ENCODE measurements at places on chromosomes 5 and 9.

DNA sequence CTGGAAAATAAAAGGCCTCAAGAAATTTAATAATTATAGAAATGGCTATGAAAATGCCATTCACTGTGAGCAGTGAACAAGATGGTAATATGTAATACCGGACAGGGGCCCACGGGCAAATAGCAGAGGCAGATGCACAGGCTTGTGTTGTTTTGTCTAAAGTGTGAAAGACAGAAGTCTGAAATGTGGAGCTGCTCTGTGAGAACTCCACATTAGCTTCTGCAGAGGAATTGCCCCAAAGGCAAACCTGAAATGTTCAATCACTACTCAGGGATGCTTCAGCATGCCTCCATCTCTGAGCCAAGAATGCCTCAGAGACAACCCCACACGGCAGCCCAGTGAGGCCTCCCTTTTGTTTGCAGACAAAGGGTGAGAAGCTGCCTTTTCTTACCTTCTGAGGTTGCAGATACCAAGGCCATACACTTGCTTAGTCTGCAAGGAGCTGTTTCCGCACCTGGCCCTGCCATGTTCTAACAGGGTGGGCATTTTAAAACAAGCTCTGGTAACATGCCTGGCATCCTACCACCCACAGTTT lies 124.3 kb upstream of the CXCL14 start:
- DNase-seq = no peak

DNA sequence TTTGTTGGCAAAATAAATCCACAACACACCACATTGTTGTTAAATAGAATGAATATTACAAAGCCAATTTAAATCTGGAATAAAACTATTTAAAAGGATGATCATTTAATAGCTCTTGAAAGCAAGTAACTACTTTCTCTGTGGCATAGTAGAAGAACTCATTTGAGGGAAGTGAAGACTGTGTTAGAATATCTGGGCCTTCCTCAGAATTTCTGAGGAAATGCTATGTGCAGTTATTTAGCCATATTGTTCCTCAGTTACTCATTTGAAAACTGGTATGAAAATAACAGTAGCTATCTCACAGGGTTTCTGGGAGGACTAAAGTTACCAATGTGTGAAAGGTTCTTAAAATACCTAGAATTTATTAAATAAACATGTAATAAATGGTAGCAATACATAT lies 595.8 kb downstream of the PSAT1 start:
- DNase-seq = no peak

DNA sequence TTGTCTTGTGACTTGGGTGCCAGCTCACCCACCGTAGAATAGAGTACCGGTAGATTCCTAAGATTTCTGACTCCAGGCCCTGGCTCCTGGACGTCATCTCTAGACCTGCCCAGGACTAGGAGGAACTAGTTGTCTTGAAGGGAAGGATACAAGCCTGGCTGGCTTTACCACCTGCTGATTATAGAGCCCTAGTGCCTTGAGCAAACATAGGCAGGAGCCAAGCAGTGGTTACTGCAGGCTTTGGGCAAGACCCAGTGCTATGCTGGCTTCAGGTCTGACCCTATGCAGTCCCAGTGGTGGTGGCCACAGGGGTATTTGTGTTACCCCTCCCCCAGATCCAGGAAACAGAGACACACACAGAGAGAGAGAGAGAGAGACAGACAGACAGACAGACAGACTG lies 606.2 kb downstream of the PDE4D start:
- DNase-seq = no peak

GRCh38 chr5:55551358-55551757 lies 16.6 kb upstream of the PLPP1 start:
- DNase-seq = no peak

- DNase-seq = no peak
These were observed 246.2 kb downstream of the MAN2A1 start for GRCh38 chr5:109935833-109936490.

- DNase-seq = no peak
These were observed 292.9 kb downstream of the NSG2 start for GRCh38 chr5:174338185-174339010.

- DNase-seq = no peak
These were observed 5.1 kb upstream of the TUT7 start for GRCh38 chr9:86359151-86359879.

DNA sequence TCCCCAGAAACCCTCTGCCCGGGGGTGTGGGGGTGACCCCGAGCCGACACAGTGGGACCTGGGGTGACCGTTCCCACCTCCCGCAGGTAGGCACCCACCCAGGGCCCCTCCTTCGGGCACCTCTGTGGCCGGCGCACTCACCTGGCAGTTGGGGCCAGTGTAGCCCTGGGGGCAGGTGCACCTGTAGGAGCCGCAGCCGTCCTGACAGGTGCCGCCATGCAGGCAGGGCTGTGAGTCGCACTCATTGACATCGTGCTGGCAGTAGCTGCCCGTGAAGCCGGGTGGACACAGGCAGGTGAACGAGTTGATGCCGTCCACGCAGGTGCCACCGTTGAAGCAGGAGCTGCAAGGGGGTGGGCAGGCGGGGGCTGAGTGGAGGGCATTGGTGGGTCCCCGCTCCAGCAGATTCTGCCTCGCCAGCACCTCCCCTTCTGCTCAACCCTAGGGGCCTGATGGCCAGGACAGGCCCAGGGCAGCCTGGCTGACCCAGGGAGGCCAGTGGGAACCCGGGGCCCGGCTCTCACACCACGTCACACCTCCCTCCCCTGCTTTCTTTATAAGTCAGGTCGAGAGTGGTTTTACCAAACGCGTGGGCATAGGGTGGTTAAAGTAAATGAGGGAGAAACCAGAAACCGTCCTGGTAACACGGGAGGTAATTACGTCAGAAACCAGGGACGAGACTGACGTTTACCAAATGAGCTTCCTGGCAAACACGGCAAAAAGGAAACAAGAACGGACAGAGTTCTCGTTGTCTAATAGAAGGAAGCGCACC lies 26.1 kb upstream of the SEC16A start:
- DNase-seq = no peak

- DNase-seq = no peak
These were observed 1424.5 kb upstream of the NUDT12 start for GRCh38 chr5:104987074-104987473.

- DNase-seq = no peak
These were observed 431.4 kb upstream of the CCNG1 start for GRCh38 chr5:163005949-163006348.

- no peak for DNase-seq
These were observed 50.4 kb upstream of the STXBP1 start for GRCh38 chr9:127561491-127562278.

GRCh38 chr5:158152136-158152535 lies 293.2 kb upstream of the CLINT1 start:
- DNase-seq = no peak

GRCh38 chr9:134046894-134047681 lies 20.7 kb downstream of the BRD3 start:
- DNase-seq = no peak

DNA sequence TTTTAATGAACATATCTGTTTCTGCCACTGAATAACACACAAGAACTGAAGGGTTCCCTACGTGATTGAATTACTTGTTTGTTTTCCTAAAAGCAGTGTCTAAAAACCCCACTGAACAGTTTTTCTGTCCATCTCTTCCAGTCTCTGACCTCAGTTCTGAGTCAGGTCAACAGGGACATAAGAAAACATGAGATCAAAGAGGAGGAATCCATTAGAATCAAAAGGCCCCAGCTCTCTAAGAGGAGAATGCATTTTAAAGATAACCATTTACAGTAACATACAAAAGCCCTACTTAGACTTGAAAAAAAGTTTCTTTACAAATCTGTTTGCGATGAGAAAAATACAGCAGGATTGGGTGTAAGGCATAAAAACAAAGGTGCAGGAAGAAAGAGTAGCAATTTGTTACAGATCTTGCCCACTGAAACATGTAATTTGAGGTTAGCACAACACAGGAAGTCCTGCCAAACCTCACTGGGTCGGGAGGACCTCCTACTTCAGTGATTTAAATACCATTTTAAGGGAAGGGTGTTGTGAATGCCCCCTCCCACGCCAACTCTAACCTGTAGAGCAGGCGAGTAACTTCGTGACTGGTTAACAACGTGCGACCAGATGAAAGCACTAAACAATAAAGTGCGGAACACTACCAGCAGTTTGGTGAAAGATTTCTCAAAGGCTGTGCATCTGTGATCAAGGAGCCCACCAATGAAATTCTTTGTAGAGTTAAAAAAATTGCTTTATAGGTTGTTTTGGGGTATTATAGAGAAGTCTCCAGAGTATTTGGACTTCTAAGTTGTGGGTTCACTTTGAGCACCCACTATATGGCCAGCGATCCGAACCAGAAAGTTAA lies 1.3 kb downstream of the QSOX2 start:
- no peak for DNase-seq

DNA sequence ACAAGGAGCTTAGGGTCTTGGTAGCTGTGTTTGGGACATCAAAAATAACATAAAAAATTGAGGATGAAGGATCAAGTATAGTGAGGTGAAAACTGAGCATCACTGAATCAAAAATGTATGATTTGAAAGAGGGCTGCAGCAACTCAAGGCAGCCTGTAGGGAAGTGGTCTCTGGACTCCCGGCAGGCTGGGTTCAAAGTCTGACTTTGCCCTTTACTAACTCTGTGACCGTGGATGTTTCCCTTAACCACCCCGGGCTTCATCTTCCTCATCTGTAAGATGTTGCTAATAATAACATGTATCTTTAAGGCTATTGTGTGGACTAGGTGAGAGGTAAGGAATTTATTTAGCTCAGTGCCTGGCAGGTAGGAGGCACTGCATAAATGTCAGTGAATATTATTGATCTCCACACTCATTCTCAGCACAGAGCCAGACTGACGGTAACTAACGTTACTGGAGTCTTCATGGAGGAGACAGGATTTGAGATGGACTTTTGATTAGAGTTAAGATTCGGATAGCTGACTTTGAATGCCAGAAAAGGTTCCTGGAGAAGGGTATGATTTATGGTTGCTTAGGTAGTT lies 367.3 kb downstream of the NDUFS4 start:
- no peak for DNase-seq

- DNase-seq = no peak
These were observed 135.1 kb downstream of the KIF4B start for GRCh38 chr5:155148694-155149093.

- no peak for DNase-seq
These were observed 6.4 kb downstream of the B4GALT7 start for GRCh38 chr5:177606071-177607051.

DNA sequence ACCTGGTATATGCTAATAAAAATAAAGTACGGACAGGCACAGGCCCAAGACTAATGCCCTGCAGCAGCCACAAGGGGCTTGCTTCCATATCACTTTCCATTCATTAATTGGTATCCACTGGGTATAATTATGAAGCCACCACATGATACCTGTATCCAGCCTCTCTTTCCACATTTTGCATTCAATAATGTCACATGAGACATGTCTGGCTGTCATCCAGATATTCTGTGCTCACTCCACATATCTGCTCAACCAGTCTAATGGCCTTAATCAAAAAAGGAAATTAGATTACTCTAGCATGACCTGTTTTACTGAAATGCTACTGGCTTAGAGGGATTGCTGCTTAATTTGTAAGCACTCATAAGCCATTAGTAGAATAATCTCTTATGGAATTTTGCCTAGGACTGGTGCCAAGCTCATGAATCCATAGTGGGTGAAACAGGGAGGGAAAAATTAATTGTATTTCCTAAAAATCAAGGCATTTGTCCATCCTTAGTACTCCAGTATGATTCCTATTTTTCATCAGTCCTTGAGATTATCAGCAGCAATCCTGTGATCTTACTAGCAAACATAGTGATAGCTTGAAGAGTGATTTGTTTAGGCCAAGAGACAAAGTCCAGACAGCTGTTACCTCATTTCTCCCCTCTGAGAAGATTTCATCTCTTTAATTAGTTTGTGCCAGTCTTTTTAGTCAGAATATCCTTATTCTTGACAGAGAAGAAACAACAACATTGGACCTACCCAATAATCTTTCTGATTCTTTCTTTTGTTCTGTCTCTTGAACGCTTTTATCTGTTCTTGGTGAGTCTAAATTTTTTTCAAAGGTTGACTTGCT lies 119.2 kb upstream of the ABCA1 start:
- DNase-seq = no peak

DNA sequence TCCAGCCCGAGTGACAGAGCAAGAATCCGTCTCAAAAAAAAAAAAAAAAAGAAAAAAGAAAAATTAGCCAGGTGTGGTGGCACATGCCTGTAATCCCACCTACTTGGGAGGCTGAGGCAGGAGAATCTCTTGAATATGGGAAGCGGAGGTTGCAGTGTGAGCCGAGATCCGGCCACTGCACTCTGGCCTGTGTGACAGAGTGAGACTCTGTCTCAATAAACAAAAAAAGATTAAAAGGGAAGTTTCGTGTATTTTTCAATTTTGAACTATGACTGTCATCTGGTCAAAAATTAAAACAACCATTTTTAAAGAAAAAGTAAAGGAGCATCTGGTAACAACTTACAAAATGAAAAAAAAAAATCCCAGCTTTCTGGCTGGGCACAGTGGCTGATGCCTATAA lies 36.3 kb upstream of the PLIN2 start:
- DNase-seq = no peak

GRCh38 chr5:98999631-99000030 lies 70.8 kb upstream of the CHD1 start:
- no peak for DNase-seq

GRCh38 chr5:156375895-156376495 lies 49.0 kb downstream of the SGCD start:
- DNase-seq = no peak

- DNase-seq = no peak
These were observed 91.6 kb upstream of the PPP1R26 start for GRCh38 chr9:135387976-135388375.

GRCh38 chr5:80266566-80266965 lies 10.7 kb upstream of the SERINC5 start:
- DNase-seq = no peak

DNA sequence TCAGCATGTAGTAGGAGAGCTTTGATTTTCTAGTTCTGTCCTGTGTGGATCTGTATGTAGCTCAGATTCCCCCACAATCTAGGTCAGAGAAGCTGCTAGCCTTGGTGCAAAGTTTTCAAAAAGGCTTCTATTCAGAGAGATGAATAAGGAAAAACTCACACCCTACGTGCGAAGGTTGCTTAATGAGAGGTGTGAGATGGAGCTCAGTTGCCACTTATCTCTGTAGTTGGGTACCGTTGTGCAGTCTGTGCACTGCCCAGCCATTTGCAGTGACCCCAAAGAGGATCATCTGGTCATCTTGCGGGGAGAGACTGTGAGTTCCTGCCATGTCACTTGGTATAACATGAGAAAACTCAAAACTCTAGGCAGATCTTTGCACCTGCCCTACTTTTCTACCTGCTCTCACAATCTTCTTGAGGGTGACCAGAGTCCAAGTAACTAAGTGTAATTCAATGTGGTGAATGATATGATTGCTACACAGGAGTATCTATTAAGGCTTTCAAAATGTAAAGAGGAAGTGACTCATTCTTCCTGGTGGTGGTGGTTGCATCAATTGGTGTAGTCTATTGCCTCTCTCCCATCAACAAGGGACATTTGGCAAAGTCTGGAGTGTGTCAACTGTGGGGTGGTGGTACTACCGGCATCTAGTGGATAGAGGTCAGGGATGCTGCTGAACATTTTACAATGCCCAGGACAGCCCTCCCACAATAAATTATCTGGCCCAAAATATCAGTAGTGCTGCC lies 65.2 kb downstream of the TMC1 start:
- no peak for DNase-seq
